ENCODE measurements at places on chromosomes 4 and X.

GRCh38 chr4:122083989-122084388 lies 68.1 kb upstream of the BLTP1 start:
- DNase-seq = no peak

DNA sequence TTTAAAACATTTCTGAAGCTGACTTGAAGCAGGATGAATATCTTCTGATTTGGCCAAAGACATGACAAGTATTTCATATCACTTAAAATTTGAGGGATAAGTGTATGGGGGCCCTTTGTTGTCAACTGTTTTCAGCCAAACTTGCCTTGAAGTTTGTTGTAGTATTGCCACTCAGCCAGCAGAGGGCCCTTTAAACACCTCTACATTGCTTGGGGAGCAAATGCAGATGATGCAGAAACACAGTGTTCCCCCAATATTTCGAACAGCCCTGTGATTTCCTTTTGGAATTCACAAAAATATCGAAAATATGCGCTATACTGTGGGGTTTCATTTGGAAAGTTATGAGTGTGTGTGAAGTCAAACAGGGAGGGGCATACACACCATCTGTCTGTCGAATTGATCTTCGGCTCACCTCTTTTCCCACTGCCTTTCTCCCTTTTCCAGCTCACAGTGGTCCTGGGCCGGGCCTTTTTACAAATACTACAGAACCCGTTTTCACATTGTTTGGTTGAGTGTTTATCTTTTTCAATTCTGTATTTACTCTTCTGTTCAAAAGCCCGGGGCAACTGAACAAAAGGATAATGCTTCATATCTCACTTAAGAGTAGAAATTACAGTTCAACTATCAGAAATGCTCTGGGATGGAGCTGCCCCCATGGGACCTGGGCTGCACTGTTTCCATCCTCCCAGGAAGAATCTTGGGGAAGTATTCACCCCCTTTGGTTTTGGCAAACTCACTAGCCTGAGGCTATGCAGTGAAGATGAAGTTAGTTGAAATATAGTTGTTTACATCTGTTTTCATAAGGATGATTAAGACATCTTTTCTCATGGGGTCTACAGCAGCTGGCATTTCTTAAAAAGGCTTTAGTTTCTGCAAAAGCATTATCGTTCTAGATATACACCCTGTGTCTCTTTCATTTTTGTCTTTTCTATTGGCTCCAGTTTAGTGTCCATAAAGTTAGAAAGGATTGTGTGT lies 137.6 kb downstream of the EGF start:
- DNase-seq = no peak

DNA sequence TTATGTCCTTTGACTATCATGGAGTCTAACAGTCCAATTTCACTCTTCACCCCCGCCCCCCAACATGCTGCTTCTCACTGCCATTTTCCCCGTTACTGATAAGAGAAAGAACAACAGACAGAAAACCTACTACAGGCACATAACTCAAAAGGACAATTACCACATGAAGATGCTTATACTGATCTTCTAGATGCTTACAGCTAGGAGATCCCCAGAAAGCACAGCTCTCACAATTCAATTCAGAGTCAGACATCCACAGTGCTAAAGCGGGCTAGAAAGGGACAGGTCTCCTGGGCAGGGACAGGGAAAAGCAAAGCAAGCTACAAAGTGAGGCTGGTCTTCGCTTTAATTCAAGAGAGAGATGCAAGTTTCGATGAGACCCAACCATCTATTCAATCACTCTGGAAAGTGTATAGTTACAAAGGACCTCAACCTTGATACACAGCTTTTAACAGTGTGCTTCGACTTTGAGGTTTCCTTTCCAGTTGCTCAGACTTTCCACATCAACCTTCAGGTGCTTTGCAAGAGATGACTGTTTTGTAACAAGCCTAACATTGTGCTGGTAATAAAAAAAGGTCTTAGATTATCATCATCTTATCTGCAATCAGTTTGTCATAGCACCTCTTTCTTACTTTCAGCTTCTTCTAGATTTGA lies 60.9 kb downstream of the LEF1 start:
- DNase-seq = no peak

DNA sequence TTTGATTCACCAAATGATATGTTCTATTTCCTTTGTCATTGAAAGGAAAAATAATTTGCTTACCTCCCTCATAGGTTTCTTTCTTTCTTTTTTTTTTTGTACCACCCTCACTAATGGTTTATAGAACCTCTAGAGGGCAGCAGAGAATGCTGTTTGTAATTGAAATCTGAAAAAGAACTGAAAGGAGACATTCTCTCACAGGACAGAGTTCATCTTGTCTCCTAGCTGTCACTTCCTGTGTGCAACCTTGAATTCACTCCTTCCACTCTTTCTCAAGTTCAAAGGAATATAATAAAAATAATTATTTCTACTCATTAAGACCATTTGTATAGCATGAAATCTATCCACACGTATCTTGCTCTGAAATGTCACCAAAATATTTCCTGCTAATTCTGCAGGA lies 51.0 kb downstream of the GUCY1B1 start:
- no peak for DNase-seq

- no peak for DNase-seq
Measured at GRCh38 chrX:68832516-68833447, 4.0 kb downstream of the EFNB1 start.

- no peak for DNase-seq
Measured at GRCh38 chrX:12322031-12322430, 183.8 kb downstream of the FRMPD4 start.

DNA sequence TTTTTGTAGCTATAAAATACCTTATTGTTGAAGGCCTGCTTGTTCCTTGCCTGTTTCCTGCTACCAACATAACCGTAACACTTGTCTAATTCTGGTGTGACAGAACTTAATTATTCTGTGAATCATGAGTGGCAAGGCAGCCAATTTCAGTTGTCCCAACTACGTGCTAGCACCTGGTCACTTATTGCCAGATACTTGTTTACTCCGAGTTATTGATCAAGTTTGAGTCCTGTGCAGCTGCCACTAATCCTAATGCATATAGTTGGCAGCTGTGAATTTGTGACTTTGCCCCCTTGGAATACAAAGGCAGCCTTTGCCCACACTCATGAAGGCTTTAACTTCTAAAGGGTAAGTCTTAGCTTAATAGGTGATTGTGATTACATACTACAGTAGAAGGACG lies 7.8 kb upstream of the RNF128 start:
- no peak for DNase-seq

GRCh38 chrX:66045894-66046293 lies 6.0 kb upstream of the VSIG4 start:
- no peak for DNase-seq

GRCh38 chr4:24751926-24752539 lies 43.3 kb upstream of the SOD3 start:
- no peak for DNase-seq

GRCh38 chr4:95910749-95911148 lies 70.9 kb downstream of the PDHA2 start:
- DNase-seq = no peak

DNA sequence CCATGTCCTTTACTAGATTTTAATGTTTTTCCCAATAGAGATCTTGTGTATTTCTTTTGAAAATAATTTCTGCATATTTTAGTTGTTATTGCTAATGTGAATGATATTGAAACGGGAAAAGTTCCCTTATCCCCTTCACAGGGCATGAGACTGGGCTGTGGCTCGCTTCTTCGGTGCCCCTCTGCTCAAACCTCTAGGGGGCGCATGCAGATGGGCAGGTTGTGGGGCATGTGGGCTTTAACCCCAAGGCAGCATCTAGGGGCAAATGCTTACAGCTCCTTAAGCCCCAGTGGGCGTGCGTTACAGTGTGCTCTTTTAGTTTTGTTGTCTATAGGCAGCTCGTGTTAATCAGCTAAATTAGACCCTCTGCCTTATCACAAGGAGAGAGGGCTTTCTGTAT lies 194.7 kb downstream of the OPHN1 start:
- no peak for DNase-seq

Data from C1 segment of cervical spinal cord (tissue), 14 donors.